ENCODE measurements at places on chromosomes 7 and 10. TPM values are rescaled to one million over a fixed set of nuclear protein-coding genes. Genes with fewer than 3 reads are reported as not detected.

GRCh38 chr7:92044940-92045339 is 89.3 kb downstream of the CYP51A1 start:
- no peak for DNase-seq

DNA sequence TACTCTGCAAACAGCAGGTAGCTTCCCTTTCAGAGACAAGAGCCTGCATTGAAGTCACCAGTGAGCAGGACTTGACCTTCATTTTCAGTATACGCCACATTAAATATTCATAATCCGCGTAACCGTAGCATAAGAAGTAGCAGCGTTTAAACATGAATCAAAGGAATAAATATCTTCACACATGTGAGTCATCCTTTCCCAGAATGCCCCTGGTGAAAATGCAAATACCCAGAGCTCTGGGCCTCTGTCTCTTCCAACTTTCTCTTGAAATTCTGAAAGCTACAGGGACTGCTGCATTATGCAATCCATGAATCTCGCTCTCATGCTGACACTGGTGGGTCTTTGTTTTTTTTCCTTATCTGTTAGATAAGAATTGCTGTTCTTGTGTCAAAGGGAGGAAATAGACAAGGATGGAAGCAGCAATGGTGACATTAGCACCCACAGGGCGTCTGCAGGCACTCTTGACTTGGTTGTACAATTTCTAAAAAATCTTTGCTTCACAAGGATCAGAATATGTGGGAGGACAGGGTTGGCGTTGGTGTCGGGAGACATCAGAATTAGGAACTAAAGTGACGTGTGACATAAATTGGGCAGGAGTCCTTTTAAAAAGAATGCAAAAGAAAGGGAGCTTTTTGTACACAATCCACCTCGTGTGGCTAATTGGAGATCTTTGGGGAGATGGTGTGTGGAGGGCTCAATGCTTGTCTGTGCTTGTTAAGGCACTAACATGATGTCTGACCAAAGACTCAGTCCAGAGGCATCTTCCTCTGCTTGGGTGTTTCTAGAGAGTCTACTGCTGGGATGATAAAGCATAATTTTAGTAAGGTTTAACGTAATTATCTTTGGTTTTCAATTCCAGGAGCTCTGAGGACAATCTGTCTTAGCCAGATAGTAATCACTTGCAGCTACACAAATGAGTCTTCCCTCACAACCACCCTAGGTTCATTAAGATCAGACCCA is 390.3 kb downstream of the KCNMA1 start:
- DNase-seq, result no peak

The NXPH1 gene
- total RNA-seq, result not detected

GRCh38 chr7:1981201-1981877 is 251.4 kb downstream of the MAD1L1 start:
- no peak for DNase-seq

- DNase-seq, result no peak
Observed at GRCh38 chr10:30833628-30833970, 198.1 kb downstream of the ZNF438 start.

The RSPH10B2 gene
- not detected for total RNA-seq

The PILRB gene
- 14.5 TPM for total RNA-seq

DNA sequence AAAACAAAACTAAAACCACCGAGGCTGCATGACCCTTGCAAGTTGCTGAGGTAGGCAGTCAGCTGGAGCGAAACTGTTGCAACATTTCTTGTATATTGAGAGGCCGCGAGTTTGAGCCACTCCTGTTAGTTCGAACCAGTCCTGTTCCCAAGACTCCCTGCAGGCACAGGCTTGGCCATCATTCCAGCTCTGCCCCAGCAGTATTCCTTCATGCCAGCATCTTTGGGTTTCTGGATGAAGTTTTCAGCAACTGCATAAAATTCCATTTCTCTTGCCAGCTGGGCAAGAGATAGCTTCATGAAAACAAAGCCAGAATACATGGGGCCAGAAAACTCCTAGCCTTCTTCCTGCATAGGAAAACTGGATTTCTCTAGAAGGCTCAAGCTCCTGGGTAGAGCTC is 207.6 kb downstream of the FRMD4A start:
- no peak for DNase-seq

The DNAJC12 gene
- total RNA-seq, result 3.3 TPM

DNA sequence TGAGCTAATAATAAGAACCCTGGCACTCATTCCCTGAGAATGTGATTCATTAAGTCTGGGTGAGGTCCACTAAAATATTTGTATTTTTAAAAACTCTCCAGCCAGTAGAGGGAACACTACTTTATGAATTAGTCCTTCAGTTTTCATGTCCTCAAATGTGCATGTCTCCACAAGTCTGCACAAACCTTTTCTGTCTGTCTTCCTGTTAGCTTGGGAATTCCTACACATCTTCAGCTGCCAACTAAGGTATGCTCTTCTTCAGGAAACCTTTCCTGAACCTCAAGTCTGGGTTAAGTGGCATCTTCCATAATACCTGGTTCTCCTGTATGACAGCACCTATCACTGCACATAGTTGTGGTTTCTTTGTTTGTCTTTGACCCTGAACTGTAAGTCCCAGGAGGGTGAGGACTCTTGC is 119.6 kb upstream of the MKX start:
- DNase-seq, result peak; percentile 89

GRCh38 chr10:27620430-27621397 is 116.6 kb downstream of the RAB18 start:
- DNase-seq, result peak; percentile 67

GRCh38 chr7:22445140-22445743 is 54.7 kb downstream of the STEAP1B start:
- peak; percentile 65 for DNase-seq

The INA gene
- 3.0 TPM for total RNA-seq

The WIPF3 gene
- total RNA-seq, result not detected

DNA sequence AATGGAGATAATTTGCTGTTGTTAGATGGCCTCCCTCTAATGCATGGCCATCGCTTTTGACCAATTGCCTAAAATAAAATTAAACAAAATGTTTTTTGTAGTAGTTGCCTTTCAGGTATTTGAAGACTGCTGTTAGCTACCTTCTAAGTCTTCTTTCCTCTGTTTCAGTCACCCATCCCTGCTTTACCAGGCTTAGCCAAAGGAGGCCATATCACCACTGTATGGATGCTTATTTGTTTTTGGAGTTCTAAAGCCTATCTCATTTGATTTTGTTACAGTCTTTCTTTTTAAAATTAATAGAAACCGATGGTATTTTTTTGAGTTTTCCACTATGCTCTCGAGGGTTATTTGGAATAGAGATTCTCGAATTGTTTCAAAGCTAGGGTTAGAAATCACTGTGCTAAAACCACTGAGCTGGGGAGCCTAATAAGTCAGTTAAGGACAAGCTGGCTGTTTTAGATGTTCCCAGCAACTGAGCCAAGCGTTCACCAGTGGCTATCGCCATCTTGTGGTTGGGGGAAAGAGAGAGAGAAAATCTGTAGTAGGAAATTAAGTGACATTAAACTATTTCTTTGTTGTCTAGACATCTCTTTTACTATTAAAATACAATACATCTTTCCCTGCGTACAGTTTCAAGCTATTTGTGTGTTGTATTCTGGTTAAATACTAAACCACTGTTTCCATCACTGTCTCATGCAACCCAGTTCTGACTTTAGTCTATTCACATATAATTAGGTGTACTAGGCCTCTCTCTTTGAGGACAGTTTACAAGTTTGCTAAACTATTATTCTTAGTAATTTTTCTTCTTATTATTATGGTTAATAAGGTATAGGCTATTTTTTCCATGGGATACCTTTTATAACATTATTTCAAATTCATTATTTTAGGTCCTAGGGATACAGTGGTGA is 52.2 kb downstream of the GPR158 start:
- peak; percentile 43 for DNase-seq

GRCh38 chr10:75250934-75251333 is 15.2 kb upstream of the COMTD1 start:
- DNase-seq, result peak; percentile 87

The NPY gene
- not detected for total RNA-seq

- DNase-seq, result peak; percentile 1
Observed at GRCh38 chr10:30207485-30208052, 141.5 kb downstream of the MTPAP start.

DNA sequence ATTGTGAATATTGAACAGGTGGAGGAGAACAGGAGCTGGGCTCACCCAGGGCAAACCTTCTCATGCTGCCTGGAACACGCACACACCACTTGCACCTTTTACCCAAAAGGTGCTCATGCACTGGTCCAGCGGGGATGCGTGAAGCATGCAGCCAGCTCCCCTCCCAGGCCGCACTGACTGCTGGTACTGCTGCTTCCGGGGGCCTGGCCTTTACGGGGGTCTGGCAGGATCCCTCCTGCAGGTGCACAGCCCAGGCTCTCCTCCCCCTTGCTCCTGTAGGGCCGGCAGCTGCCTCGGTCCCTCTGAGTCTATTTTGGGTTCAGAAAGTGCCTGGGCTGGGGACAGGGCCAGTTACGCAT is 221.7 kb downstream of the DNAJB6 start:
- DNase-seq, result no peak

The NPY4R2 gene
- total RNA-seq, result not detected

The TRPV5 gene
- not detected for total RNA-seq

DNA sequence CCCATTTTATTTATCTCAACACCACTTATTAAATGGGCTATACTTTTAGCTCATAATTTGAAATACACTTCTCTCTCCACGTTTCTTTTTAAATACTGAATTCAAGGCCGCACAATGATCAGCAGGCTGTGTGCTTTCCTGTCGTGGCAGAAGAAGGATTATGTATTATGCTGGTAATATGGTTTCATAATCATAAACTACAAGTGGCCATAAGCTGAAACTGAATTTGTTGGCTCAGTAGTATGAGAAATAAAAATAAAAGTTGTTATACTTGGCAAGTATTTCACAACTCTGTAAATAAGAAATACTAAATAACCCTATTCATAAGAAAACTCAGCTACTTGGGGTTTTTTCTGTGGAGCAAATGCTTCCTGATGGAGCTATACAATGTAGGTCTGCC is 313.6 kb downstream of the DOCK4 start:
- no peak for DNase-seq

DNA sequence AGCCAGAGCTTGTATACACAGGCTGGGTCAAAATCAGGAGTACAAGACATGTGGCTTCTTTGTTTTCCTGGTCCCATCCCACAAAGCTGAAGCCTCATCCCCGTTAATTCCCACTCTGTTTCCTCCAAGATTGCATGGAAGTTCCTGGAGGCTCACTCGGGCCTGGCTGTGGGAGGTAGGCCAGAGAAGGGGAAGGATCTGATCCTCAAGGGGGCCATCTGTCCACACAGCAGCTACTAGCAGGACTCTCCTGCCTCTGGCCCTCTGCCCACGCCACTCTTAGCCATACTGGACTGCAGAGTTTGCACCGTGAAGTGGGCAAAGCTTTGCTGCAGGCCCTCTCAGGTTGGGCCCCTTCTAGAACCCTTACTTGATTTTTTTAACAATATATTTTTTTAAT is 160.6 kb downstream of the FGFR2 start:
- no peak for DNase-seq

Measured in mammary epithelial cell (primary cell).